ENCODE measurements at places on chromosomes 16 and 17.

DNA sequence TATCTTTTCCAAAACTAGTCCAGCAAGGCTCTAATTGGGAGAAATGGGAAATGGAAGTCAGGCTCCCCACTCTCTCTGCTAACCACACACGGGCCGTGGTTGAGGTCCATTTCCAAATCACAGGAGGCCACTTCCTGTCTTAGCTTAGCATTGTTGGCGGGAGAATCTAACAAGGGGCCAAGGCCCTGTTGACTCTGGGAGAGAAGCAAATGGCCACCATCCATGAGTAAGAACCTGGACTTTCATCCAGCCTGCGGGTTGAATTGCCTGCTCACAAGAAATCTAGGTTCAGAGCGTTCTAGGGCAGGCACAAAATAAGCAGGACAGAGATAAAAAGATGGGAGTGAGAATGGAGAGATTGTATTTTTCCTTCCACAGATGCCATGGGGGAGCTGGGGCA lies 5.7 kb downstream of the FAM20A start:
- no peak for DNase-seq

- no peak for DNase-seq
These were observed 7.2 kb downstream of the SMTNL2 start for GRCh38 chr17:4591529-4591928.

- DNase-seq = no peak
These were observed 290.5 kb downstream of the CEP112 start for GRCh38 chr17:65901394-65901793.

DNA sequence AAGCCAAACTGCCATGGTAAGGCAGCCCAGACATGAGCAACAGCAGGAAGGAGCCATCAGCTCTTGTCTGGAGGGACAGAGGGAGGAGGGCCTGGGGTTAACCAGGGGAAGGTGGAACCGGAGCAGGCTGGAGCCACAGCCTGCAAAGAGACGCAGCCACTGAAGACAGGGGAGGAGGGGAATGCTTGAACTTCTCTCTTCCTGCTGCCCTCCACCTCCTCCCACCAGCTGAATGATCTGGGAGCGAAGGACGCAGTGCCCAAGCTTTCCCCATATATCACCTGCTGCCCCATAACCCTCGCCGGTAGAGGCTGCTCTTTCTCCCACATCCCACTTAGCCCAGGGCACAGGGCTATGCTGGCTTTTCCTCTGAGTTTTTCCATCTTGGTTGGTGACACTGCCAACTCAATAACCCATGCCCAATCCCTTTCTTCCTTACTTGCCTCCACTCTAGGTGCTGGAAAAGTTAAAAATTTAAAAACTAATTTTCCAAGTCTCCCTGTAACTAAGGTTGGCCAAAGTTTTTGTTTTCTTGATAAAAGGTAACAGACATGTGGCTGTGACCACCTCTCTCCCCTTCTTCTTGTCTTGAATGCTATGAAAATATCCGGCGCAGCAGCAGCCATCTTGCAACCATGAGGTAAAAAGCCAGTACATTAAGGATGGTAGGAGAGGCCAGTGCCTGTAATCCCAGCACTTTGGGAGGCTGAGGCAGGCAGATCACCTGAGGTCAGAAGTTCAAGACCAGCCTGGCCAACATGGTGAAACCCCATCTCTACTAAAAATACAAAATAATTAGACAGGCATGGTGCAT lies 21.8 kb upstream of the CACNG4 start:
- no peak for DNase-seq
